ENCODE measurements at places on chromosomes 11 and 22.

DNA sequence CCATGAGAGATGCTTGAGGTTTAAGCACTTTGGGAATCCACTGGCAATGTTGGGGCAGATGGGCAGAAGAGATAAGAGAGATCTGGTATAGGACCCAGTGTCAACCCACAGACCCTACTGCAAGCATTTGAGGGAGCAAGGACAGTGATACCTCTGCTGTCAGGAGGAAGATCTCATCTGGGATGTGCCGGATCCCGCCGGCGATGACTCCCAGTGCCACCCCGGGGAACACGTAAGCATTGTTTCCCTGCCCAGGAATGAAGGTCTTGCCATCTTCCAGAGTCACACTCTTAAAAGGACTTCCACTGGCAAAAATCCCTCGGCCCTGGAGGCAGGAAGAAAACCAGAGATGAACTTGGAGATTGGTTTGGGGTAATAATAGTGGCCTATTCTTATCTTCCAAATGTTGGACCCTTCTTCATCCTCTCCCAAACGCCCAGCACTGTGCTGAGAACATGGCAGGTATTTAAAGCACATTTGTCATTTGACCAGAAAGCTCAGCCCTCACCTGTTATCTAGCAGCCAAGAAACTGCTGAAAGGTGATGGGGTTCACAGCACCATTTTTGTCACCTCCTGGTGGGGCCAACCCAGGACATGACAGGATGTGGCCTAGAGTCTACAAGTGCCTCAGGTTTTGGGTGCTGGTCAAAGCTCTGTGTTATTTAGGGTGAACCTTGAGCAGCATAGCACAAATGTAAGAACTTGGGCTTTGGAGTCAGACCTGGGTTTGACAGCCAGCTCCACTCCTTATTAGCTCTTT lies 71.7 kb downstream of the CCDC81 start:
- DNase-seq, result no peak

DNA sequence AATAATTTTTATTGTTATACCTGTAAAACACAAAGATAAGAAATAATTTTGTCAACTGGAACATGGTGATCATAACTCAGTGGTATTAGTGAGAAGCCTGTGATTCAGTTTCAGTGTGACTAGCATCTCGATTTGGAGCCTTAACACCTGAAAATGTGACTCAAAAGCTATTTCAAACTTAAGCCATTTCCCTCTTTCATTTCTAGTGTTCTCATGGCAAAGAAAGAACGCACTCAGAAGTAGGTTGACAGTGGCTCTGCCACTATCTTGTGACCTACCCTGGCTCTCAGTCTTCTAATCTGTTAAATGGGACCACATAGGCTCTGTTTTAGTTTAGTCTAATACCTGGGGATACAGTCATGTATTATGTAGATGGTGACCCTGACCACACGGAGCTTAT lies 62.7 kb downstream of the ISX start:
- no peak for DNase-seq

DNA sequence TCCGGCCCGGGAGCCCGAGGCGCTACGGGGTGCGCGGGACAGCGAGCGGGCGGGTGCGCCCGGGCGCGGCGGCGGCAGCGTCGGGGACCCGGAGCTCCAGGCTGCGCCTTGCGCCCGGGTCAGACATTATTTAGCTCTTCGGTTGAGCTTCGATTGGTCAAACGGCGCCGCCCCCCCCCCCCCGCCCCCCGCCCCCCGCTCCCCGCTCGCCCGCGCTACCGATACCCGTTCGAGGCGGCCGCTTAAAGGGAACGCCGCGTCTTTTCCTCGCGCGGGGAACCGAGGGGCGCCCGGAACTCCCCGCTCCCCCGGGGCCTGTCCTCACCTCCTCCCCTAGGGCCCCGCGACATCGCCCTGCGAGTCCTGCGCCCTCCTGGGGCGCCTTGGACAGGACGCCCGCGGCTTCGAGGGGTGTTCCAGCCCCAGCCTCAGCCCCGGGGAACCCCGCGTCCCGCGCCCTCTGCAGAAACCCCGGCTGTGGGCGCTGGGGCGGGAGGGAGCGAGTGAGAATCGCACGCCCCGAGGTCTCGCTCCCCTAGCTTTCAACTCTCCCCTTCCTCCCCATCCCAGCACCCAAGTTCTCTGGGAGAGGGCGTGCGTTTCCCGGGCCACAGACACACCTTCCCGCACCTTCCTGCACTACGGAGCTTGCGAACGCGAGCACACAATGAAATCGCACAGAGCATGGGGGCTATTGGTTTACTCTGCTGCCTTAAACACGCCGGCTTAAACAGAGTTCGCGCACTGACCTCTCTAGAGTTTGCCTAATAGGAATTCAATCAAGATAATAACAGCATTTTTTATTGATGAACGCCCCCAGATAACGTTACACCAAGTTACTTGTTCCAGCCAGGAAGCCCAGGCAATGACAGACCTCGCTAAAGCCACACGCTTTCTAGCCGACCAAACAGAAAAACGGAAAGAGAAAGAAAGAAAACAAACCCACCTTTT lies at the start of gene BDNF:
BDNF (minus strand) TSS at position 105 of the 951 bp plus-strand sequence. CDS start 41,891 bp downstream, outside the sequence.
- DNase-seq, result peak; percentile 51

- no peak for DNase-seq
Measured at GRCh38 chr11:57307666-57308270, 17.0 kb downstream of the TNKS1BP1 start.

DNA sequence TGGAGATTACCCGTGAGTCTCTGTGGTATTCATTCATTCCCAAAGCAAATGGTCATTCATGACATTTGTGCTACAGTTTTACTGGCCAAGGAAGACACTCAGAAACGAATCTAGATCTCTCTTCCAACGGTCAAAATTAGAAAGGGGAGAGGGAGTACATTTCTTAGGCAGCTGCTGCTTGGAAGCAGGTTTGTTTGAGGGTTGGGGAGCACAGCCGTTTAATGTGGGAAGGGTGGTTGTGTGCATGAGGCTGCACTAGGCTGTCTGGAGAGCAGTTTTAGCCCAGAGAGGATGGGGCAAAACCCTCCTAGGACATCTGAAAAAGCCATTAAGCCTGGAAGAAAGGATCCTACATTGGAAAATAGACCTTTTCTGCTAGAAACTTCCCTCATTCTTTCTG lies 29.7 kb upstream of the TIMP3 start:
- DNase-seq, result no peak

DNA sequence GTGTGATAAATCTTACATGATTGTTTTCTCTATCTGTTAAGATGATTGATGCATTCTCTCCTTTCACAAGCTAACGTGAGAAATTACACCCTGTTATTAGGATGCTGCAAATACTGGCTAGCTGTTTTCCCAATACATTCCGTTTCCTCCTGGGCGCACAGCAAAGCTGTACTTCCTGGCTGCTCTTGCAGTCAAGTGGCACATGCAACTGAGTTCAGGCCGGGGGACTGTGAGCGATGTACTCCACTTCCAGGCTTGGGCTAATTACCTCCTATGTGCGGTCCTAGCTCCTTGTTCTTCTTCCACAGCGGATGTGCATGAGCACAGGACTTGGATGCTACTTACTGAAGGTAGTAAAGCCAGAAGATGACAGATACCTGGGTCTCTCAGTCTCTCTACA lies 234.9 kb upstream of the SESN3 start:
- DNase-seq, result no peak

GRCh38 chr22:35921777-35922176 lies 106.8 kb downstream of the RBFOX2 start:
- DNase-seq, result peak; percentile 18

- DNase-seq, result no peak
Measured at GRCh38 chr22:43706151-43706550, 106.0 kb downstream of the EFCAB6 start.

DNA sequence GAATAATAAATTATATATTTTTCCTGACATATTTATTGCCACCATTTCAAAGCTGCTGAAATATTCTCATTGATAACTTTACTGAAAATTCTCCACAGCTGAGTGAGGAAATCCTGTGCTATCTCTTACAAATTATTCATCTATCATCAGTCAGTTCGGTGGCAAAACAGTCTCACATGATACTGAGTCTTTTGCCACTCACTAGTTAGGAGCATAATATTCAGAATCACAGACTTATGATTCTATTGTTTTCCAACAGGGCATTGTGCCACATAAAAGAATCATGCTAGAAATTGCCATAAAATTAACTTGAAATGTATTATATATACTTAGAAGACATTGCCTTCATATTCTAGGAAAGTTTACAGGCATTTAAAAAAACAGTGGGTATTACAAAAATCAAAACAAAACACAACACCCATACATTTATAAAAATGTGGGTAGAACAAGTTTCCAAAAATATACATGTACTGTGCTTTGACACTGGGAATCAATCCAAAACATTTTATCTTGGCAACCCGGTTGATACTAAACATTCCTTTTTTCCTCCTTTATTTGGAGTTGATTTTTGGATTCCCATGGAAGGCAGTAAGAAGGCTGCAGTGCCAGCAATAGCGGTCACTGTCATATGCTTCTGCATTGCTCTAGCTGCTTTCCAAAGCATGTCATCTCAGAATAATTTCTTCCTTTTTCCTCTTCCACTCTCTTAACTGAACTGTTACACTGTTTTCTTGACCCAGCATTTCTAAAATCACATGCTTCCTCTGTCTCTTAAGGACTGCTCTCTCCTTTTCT lies 42.5 kb downstream of the ATG16L2 start:
- DNase-seq, result no peak

DNA sequence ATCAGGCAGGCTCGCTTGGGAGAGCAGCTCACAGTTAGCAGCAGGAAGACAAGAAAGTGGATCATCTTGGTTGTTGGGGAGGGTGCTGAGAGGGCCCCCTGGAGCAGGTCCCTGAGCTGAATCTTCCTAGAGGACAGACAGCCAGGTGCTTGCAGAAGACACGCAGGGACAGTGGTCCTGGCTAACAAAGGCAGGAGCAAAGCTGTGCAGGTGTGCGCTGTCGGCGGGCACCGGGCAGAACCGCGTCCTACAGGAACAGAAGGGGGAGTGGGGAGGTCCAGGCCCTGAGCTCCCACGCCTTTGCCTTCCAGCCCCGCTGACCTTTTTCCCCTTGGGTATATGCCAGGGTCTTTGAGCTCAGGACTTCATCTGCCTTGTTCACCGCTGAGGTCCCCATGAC lies 30.1 kb upstream of the PARVB start:
- DNase-seq, result no peak

- DNase-seq, result no peak
Measured at GRCh38 chr11:113119074-113119473, 157.9 kb downstream of the NCAM1 start.

GRCh38 chr11:116960930-116961329 lies 123.5 kb upstream of the APOA1 start:
- peak; percentile 22 for DNase-seq

GRCh38 chr11:131612533-131612932 lies 242.1 kb downstream of the NTM start:
- no peak for DNase-seq

GRCh38 chr11:112017538-112017937 lies 7.7 kb upstream of the DLAT start:
- no peak for DNase-seq

DNA sequence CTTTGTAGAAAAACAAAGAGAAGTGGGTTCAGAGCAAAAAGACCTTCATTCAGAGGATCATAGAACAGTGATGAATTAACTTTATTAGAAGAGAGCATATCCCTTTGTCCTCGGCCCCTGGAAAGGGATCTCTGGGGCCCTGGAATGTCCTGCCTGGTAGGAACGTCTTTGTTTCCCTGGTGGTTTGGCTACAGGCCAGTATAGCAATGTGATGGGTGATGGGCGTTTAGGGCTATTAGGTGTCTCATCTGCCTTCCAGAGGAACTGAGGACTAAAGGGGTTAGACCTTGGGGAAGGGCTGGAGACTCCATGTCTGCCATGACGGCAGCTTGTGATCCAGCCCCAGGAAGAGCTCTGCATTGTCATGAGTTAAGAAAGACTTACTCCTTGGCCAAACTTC lies 9.1 kb downstream of the APOL4 start:
- no peak for DNase-seq

DNA sequence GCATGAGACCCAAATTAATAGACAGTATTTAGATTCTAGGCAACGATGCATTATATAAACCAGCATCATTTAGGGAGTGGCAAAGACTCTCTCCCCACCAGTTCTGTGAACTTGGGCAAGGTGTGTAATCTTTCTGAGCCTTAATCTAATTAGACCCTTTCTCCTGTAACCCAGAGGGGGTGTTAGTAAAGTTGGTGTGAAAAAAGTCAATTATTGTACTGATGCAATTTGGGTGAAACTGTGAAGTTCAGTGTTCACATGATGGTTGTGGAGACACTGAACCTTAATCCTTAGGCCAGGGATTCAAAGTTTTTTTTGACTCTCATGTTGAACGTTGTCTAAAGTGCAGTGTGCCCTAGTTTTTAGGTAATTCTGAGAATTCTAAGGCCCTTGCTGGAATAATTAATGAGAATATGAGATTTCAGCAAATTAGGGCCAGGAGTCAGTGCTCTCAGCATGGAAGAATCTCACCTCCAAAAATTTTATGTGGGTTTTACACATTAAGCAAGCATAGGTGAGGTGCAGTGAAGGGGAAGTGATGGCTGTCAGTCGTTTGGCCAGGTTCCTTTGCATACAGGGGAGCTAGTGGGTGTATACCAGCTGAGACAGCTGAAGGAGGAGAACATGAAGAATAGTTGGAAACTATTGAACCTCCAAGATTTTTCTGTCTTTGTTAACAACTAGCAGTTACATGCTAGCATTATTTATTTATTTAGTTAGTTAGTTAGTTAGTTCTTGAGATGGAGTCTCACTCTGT lies 94.2 kb downstream of the PTPRJ start:
- no peak for DNase-seq

DNA sequence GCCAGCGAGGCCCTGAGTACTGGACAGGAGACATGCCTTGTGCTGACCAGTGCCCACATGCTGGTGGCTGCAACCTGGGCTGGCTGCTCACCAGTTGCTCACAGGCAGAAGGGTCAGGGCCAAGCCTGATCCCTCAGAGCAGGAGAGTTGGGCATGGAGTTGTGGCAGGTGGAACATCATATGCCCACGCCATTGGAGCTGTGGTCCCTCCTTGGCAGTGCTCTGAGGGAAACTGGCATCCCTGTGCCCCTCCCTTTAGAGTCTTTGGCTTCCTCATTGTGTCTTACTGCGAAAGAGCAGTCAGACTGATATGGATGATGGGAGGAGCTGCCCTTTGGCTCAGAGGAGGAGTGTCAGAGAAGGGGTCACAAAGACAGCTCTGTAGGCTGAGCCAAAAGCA lies 3.1 kb upstream of the MYEOV start:
- DNase-seq, result no peak

DNA sequence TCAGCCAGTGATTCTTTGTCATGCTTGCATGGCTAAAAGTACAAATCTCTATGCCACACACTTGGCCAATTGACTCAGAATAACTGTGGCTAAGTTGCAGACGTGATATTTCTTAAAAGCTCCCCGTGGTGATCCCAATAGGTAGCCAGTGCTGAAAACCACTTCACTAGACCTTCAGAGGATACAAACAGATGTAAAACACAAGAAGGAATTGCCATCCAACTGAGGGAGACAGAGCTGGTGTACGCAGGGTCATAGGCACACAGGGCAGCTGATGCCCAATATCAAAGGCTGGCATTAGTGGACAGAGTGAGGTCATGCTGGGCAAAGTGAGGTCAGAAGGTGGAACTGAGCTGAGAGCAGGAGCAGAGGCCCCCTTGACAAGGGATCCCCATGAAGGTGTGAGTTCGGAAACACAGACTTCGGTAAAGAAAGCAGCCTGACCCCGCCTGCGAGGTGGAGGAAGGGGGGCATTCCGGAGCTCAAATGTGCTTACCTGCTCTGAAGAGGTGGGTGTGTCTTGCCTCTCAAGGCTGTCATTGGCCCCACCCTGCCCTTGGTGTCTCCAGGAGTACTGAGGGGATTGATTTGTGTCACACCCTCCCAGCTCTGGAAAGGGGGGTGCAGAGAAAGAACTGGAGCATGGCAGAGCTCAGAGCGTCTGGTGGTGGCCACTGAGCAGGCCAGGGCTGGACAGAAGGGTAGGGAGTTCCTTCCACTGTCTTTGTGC lies 344.9 kb upstream of the B3GAT1 start:
- no peak for DNase-seq

GRCh38 chr22:24592058-24592850 lies 619 bp downstream of the LRRC75B start:
- DNase-seq, result no peak
